ENCODE measurements at places on chromosomes 1 and 21. TPM values are rescaled to one million over a fixed set of nuclear protein-coding genes. Genes with fewer than 3 reads are reported as not detected.

GRCh38 chr1:237093691-237094090, 51.7 kb downstream of the RYR2 start:
- DNase-seq = no peak

Gene SERPINC1
- total RNA-seq = 3.7 TPM

DNA sequence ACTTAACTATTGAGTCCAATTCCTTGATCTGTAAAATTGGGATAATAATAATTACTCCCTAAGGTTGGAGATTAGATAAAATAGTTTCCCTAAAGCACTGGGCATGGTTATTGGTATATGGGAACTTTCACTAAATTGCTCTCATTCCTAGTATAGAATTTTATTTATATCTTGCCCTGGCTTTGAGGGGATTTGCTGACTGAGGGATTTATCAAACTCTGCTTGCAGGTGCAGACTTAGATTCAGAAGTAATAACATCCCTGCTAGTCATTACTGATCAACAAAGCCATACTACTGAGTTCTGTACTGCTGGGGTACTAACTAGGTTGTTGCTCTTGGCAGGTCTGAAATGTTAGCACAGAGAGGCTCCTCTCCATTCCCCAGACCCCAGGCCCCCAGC, 41.9 kb downstream of the CASQ2 start:
- DNase-seq = no peak

DNA sequence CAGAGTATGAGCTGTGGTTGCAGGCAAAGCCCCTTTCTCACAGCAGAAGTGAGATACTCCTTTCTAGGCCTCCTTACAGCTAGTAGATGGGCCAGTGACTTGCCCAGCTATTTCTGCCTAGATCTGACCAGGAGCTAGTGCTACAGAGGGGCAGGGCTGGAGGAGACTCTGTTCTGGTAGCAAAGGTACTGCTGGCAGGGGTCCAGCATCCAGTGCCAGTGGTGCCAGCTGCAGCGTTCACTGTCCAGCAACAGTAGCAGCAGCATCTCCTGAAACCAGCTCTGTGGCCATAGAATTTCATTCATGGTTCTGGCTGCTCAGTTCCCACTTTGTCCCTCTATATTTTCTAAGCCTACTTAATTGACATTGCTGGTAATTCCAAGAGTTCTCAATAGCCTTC, 62.5 kb upstream of the CNN3 start:
- DNase-seq = no peak

GRCh38 chr1:81478219-81478618, 322.5 kb upstream of the ADGRL2 start:
- no peak for DNase-seq

DNA sequence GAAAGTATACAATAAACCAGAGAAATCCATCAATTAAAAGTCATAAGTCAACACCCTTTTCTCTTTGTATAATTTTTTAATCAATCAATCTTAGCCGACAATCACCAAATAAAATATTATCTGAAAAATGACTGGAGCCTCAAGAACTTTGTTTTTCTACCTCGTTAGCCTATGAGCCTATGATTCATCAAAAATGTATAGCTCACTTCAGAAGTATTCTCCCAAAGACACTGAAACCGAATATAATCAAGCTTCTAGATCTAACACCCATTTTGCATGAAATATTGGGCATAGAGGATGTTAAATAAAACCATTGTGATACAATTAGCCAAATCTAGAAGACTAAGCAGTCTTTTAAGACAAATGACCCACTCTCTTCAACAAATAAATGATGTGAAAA, 17.8 kb upstream of the RSBN1 start:
- DNase-seq = no peak

All from ascending aorta (tissue), 2 donors.